ENCODE measurements at places on chromosomes 7 and 10.

DNA sequence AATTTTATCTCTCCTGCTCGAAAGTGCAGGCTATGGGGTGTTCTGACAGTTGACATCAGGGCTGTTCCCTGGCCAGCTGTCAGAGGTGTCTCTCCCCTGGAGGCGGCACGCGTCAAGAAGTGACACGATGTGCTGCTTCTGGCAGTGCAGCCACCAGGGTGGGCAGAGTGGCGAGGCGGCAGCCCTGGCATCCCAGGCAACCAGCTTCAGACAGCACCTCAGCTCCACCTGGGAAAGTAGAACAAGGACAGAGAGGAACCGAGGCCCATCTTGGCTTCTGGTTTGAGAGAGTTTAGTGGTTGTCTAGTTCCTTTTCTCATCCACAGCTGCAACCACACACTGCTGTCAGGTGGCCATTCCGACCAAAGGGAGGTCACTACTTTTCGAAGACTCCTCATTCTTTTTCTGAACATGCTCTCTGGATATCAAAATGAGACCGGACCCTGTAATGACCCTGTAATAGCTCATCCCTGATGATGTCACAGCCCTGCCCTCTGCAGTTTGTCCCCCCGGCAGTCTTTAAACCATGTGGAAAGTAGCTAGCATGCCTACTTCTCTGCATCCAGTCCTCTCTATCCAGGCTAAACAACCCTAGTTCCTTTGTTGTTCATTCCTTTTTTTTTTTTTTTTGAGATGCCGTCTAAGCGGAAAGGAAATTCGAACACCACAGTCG lies 381.0 kb upstream of the NRP1 start:
- no peak for DNase-seq

DNA sequence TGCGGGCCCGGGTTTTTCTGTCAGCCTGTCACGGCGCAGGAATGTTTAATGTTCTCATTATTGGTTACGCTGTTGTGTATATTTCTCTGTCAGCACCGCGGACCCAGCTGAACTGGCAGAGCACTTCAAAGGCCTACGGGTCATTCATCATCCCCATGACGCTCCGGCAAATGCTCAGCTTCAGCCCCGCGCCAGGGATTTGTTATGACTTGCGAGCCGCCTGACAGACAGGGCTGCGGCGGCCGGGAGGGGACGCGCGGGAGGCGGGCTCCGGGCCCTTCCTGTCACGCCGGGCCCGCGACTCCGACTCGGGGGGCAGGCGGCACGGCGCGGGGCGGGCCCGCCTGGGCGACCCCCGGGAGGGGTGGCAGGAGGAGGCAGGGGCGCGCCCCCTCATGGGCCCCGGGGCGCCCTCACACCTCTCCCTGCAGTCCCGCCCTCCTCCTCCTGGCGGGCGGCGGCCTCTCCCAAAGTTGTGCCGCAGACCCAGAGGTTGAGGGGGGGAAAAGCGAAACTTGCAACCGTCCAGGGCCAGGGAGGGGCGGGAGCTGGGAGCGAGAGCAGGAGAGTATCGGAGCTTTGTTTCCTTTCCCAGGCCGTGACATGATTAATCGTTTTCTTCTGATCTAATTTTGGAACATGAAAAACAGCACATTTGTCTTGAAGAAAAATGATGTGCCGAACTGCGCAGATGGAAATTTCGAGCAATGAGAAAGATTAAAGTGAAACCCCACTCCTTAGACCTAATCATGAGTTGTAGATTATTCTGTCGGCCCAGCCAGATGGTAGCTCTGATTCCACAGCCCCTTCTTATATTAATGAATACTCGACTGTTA lies 59.3 kb upstream of the COMTD1 start:
- DNase-seq = peak; percentile 82

DNA sequence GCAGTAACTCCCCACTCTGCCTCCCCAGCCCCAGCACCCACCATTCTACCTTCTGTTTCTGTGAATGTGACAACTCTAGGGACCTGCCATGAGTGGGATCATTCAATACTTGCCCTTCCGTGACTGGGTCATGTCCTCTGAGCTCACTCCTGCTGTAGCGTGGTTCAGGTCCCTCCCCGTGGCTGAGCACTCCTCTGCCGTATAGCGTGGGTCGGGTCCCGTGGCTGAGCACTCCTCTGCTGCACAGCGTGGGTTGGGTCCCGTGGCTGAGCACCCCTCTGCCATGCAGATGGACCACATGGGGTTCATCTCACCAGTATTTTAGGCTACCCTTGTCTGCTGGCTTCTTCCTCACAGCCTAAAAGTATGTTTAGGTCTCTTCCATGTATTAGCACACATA lies 43.0 kb downstream of the INSIG1 start:
- no peak for DNase-seq

GRCh38 chr10:95660283-95660682 lies 3.8 kb upstream of the ALDH18A1 start:
- peak; percentile 51 for DNase-seq

- no peak for DNase-seq
Measured at GRCh38 chr10:119116326-119116951, 12.5 kb downstream of the DENND10 start.

- peak; percentile 93 for DNase-seq
Measured at GRCh38 chr10:106360870-106361269, 803.6 kb downstream of the SORCS1 start.

- no peak for DNase-seq
Measured at GRCh38 chr10:52814506-52814905, 41.9 kb upstream of the MBL2 start.

- DNase-seq = no peak
Measured at GRCh38 chr10:112203328-112204076, 19.9 kb upstream of the GPAM start.

DNA sequence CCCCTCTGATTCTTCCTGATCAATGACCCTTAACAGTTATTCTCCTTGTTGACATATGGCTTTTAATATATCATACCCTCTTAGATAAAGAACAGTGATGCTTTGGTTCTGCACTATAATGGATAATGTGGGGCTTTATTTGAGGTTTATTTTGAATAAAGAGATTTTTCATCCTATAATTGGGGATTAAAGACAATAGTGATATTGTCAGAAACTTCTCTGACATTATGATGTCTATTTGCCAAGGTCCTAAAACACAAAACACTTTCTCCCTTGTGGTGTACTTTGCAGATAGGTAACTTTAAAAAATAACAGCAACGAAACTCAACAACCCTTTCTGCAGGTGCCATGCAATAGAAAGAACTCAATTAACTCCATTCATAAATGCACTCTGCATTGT lies 243.6 kb upstream of the RHOBTB1 start:
- no peak for DNase-seq

DNA sequence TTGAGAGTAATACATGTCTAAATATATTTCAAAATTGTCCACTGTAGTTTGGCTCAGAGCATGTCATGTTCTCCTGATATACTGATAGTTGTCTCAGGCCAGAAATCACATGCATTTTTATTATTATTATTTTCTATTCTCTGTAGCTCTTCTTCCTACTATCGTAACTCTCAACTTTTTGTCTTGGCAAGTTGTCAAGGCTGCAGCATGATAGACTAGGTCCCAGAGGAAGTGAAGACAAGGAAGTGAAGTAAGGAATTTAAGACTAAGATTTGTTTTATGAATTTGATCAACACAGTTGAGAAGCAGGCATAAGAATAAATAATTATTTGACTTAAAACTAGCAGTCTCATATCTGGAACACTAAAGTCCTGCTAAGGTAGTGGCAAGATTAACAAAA lies 369.5 kb downstream of the ABCA13 start:
- no peak for DNase-seq

All from AG10803 (cell line).